ENCODE measurements at places on chromosomes 12 and 14.

DNA sequence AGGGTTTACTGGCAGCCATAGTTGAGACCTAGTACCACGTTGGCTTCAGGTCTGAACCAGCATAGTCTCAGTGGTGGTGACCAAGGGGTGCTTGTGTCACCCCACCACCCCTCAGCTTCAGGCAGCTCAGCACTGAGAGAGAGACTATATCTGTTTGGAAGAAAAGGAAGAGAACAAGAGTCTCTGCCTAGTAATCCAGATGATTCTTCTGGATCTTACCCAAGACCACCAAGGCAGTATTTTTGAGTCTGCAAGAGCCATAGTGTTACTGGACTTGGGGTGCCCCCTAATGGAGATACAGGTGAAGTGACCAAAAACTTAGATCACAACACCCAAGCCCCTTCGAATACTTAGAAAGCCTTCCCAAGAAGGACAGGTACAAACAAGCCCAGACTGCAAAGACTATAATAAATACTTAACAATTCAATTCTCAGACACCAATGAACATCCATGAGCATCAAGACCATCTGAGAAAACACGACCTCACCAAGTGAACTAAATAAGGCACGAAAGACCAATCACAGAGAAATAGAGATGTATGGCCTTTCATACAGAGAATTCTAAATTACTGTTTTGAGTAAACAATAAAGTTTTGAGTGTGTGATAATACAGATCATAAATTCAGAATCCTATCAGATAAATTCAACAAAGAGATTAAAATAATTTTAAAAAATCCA is 107.0 kb downstream of the HELB start:
- DNase-seq = no peak

DNA sequence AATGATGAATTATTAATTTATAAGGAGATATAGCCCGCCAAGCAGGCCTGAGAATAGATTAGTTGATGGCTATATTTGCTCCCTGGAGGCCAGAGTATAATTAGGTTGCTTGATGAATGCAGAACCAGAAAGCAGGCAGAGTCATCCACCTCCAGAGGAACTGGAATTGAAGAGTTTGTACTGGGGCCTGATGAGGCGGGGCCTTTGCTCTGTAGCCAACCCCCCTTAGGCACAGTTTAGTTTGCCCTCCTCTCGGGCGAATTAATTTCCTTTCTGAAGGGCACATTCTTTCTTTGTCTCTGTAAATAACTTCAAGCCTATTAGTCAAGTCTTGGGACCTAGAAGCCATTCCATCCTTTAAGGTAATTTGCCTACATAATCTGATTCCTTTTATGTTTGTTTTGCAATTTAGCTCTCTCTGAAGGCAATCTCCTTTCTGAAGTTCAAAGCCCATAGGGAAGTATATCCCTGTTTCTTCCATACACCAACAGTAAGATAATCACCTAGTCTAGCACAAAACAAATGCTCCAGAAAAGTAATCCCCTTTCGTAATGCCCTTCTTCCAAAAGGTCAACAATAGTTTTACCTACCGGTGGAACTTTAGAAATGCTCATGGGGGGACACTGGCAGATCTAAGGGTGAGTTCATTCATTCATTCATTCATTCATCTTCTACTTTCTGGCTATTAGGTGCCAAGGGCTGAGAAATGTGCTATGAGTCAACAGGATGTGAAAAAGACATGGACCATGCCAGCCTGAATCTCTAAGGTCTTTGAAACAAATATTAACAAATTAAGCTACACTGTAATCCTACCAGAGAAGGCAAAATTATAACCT is 84.8 kb upstream of the NUDT4 start:
- DNase-seq = no peak

GRCh38 chr12:55549302-55549701 is at the start of gene OR6C4:
OR6C4 (plus strand) TSS chr12:55549602; CDS start chr12:55551227, 1,625 bp downstream.
- no peak for DNase-seq

GRCh38 chr12:27780612-27781408 is 774 bp upstream of the MANSC4 start:
- DNase-seq = no peak

GRCh38 chr14:67821121-67821520 is 1.5 kb downstream of the RAD51B start:
- no peak for DNase-seq

- DNase-seq = no peak
These were observed 11.8 kb downstream of the AHNAK2 start for GRCh38 chr14:104966261-104966865.

DNA sequence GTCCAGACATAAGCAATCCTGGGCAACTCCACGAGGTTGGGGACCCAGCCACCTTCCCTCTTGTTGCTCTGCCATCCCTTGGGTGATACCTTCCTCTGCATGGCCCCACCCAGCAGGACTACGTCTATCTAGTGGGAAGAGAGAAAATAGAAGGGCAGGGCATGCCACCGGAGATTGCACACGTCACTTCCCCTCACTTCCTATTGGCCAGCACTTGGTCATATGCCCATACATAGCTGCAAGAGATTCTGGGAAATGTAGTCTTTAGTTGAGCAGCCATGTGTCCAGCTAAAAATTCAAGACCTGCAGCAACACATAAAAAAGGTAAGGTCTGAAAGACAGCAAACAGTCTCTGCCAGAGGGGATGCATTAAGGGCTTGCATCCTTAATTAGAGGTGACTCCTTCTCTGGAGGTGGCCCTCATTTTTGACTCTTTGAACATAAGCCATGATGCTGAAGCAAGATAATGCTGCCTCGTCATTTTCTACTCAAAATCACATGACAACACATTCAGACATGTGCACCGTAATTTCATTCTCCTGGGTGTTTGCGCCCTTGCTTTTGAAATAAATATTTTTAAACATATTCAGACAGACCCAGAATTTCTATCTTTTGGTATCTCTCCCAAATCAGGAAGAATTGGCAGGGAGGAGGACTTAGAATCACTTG is 91.8 kb upstream of the PWP1 start:
- no peak for DNase-seq

DNA sequence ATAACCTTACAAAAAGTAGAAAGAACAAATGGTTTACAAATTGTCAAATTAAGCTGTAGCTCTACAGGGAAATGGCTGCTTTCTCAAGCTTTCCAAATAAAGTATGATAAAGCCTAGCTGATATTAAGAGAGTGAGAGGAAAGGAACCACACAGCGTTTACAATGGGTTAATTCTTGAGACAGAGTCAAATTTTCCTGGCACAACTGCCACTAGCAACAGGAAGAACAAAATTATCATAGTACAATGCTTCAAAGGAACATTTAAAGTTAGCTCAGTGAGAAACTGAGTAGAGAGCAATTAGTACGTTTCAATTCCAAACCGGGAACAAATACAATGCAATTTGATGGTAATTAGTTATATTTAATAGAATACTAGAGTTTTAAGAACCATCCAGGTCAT is 116.0 kb downstream of the PPP1R12A start:
- DNase-seq = no peak

DNA sequence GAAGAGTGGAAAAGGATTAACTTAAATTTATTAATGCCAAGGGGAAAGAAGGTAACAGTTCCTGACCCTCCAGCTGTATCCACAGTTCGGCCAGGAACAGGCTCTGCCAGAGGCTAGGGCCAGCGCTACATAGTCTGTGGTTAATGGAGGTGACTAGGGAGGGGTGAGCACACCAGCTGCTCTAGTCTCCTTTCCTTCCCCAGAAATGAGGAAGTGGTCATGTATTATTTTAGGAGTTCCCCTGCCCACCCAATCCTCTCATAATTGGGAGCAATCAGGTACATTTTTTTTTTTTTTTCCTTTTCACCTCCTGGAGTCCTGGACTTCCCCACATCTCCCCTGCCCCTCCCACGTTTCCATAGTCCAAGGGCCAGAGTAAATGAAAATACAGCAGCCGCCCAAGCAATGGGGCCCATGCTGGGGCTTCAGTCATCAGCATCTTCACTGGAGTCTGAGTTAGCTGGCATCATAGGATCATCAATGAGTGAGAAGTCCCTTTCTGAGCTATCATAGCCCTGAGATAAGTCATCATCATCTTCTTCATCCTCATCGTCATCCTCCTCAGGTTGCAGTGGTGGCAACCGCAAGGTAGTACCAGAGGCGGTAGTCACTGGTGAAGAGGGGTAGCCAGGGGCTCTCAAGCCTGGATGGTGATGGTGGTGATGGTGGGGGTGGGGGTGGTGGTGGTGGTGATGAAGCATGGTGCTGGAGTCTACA is 1.5 kb upstream of the SUPT16H start:
- DNase-seq = no peak

GRCh38 chr14:23285530-23286019 is 357 bp downstream of the HOMEZ start:
- no peak for DNase-seq

DNA sequence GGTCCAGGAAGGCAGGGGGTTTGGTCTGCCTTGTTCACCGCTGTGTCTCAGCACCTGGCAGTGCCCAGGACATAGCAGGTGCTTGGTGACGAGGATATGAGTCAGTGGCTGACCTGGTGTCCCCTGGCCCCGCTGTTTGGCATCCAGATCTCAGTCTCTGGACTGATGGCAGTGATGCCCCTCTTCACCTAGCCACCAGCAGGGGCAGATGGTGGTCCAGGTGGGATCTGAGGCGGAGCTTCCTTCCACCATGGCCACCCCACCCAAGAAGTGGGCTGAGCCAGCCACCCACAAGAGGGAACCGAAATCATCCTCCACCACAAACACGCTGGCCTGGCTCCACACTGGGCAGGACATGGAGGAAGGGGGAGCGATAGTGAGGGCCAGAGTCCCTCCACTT is 16.1 kb upstream of the SH2B3 start:
- no peak for DNase-seq

- DNase-seq = no peak
These were observed 7.1 kb downstream of the KRT75 start for GRCh38 chr12:52427083-52427482.

- DNase-seq = no peak
These were observed 11.5 kb downstream of the SLC38A2 start for GRCh38 chr12:46360908-46361666.

GRCh38 chr14:68491793-68492192 is 301.1 kb downstream of the ZFP36L1 start:
- DNase-seq = no peak

DNA sequence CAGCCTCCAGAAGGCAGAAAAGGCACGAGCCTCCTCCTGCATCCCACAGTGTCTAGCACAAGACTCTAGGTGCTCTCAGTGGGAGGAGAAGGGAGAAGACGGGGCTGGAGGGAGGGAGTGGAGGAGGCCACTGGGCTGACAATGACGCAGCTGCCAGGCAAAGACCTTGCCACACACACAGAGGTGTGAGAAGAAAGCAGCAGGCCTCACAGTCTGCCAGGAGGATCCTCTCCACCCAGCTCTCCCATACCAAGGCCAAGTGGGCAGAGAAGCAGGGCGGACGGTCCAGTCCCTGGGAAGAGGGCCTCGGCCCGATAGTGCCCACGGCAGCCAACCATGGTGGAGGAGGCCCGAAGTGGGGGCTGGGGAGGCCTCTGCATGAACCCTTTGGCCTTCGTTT is 78.9 kb downstream of the NCOR2 start:
- DNase-seq = no peak

GRCh38 chr14:77076113-77076631 is 21.9 kb upstream of the CIPC start:
- DNase-seq = no peak

GRCh38 chr12:4417936-4418335 is 27.7 kb downstream of the FGF6 start:
- no peak for DNase-seq

DNA sequence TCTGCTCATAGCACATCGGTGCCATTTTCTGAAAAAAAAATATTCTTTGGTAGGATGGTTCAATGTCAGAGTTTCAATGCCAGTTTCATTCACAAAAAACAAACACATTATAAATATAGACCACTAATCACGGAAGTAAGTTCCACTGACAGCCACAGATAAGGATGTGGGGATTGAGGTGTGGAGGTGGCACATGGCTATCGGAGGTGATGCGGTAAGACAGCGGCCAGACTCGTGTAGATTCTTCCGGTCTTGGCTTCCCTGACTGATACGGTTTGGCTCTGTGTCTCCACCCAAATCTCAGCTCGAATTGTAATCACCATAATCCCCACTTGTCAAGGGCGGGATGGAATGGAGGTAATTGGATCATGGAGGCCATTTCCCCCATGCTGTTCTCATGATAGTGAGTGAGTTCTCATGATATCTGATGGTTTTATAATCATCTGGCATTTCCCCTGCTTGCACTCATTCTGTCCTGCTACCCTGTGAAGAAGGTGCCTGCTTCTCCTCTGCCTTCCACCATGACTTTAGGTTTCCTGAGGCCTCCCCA is 693.4 kb downstream of the VRK1 start:
- DNase-seq = no peak

DNA sequence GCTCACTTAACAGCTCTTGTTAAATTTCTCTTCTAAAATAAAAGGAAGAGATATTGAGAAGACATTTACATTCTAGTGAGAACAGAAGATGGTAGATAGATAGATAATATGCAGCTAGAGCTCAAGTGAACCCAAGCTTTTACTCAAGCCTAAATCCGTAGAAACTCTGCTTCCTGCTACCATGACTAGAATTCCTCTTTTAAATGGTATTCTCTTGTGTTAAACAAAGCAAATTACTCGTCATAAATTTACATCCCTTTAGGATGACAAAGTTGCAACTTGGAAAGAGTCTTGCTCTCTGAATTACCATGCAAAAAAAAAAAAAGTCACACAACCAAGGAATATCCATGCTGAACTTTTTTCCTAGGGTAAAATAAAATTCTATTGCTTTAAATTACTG is 160.7 kb upstream of the LRFN5 start:
- no peak for DNase-seq

GRCh38 chr12:124359671-124360581 is 65.0 kb downstream of the RFLNA start:
- peak; percentile 86 for DNase-seq

GRCh38 chr12:95271465-95271864 is 53.9 kb downstream of the VEZT start:
- DNase-seq = no peak

DNA sequence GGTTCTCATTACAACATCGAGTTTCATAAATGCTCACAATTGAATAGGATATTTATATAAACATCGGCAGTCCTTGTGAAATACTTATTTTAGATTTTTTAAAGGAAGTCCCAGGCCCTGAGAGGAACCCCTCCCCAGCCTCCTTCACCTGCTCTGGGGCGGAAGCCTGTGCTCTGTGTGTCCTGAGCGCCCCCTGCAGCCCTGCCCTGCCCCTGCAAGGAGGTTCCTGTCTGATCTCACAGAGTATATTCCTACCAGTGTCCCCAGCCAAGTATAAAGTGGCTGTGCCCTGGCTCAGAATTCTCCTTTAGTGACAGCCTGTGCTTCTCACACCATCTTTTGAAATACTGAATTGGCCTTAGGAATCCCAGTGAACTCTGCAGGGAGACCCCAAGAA is 659.5 kb downstream of the TMEM121 start:
- no peak for DNase-seq

Measured in hypothalamus (tissue), 51 donors.